Calu3 (cell line): ENCODE measurements at places on chromosomes 16 and 17. TPM values are rescaled to one million over a fixed set of nuclear protein-coding genes. Genes with fewer than 3 reads are reported as not detected.

HEXIM1 gene
- total RNA-seq, result 57.2 and 64.7 TPM in 2 replicates

GRCh38 chr16:49876716-49877129 is 20.8 kb upstream of the ZNF423 start:
- DNase-seq, result peak; percentile 66
- no peak overlapping the region for H3K27ac ChIP-seq
- H3K36me3 ChIP-seq, result no peaks in the 10 kb centered on the region

DNA sequence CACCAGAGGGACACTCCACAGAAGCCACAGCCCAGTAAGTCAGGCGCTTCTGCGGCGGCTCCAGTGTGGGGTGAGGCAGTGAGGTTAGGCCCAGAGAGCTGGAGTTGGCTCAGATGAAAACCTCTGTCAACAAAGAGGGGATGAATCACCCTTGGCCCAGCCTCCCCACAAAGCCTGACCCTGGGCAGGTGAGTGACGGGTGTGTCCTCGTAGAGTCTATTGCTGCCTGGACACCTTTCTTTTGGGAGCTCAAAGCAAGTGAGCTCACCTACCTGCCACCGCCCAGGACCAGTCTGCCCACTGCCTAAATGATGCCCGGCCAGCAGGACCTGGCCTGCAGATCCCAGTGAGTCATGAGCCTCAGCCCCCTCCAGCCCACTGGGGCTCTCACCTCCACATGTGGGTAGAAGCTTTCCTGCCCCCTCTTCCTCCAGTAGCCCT is 24.9 kb upstream of the DBNDD1 start:
- peaks cover 64% of the 10 kb centered on the region for H3K36me3 ChIP-seq
- no peaks in the 10 kb centered on the region for H3K27me3 ChIP-seq
- H3K4me1 ChIP-seq, result peaks cover 30% of the 10 kb centered on the region
- peak overlapping the region; percentile 38 for H3K4me3 ChIP-seq

- H3K4me3 ChIP-seq, result no peak overlapping the region
- H3K36me3 ChIP-seq, result peaks cover 5% of the 10 kb centered on the region
- H3K27me3 ChIP-seq, result peaks cover under 1% of the 10 kb centered on the region
- DNase-seq, result no peak
- H3K4me1 ChIP-seq, result no peaks in the 10 kb centered on the region
Measured at GRCh38 chr16:1437606-1438005, 6.7 kb downstream of the PERCC1 start.

DNA sequence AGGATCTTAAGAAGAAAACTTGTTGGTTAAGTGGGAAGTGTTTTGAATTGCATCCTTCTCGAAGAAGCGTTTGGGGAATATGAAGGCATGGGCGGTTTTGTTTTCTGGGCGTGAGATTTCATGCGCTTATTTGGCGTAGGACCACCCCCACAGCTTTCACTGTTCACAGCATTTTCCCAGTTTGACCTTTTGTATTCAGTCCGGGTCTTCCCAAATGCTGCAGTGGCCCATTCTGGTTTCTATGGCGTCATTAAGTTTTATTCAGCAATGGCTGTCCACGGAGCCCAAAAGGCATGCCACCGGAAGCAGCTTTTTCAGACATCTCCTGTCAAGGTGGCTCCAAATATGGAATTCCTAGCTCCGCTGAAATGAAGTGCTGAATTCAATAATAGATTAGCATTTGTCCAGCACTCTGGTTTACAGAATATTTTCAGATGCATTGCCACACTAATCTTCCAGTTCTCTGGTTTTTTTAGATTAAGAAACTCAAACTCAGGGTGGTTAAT is 90.6 kb upstream of the FBXO47 start:
- peaks cover 18% of the 10 kb centered on the region for H3K36me3 ChIP-seq
- H3K27ac ChIP-seq, result no peak overlapping the region
- H3K4me1 ChIP-seq, result peaks cover 23% of the 10 kb centered on the region
